ENCODE measurements at places on chromosomes 7 and 10. TPM values are rescaled to one million over a fixed set of nuclear protein-coding genes. Genes with fewer than 3 reads are reported as not detected.

The SMO gene
- total RNA-seq = not detected

The GPNMB gene
- total RNA-seq = not detected

The CCDC172 gene
- total RNA-seq = not detected

The IQCE gene
- 13.7 TPM for total RNA-seq

The FRMPD2 gene
- total RNA-seq = not detected

The HMX2 gene
- total RNA-seq = not detected

The INHBA gene
- total RNA-seq = 0.12 TPM

The CTAGE8 gene
- total RNA-seq = 1.6 TPM

The SCD gene
- 245 TPM for total RNA-seq

The GRK5 gene
- 31.5 TPM for total RNA-seq

The FAM237B gene
- total RNA-seq = not detected

The RNF32 gene
- total RNA-seq = 0.73 TPM

The ABCB4 gene
- not detected for total RNA-seq

The C10orf105 gene
- 0.50 TPM for total RNA-seq

The CYP2C18 gene
- total RNA-seq = not detected

The ASB10 gene
- not detected for total RNA-seq

The AS3MT gene
- total RNA-seq = 0.58 TPM

The GFRA1 gene
- total RNA-seq = not detected

The GIMAP4 gene
- 354 TPM for total RNA-seq

The NCF1 gene
- total RNA-seq = 5.2 TPM

The SPAM1 gene
- not detected for total RNA-seq

The MOGAT3 gene
- not detected for total RNA-seq

The IGF2BP3 gene
- 0.50 TPM for total RNA-seq

The PYROXD2 gene
- total RNA-seq = 16.2 TPM

The FKBP6 gene
- not detected for total RNA-seq

The CLRN3 gene
- not detected for total RNA-seq

The FGFBP3 gene
- total RNA-seq = 1.6 TPM

The VSTM2A gene
- total RNA-seq = not detected

The XRCC2 gene
- 8.2 TPM for total RNA-seq

The HKDC1 gene
- total RNA-seq = 9.6 TPM

The MAPK8 gene
- total RNA-seq = 31.9 TPM

The AKR1C4 gene
- total RNA-seq = not detected

The AKR1C1 gene
- total RNA-seq = 0.63 TPM

The PSAP gene
- 166 TPM for total RNA-seq

The CNNM1 gene
- total RNA-seq = 1.0 TPM

The WNT8B gene
- 0.38 TPM for total RNA-seq

The CPA2 gene
- not detected for total RNA-seq

The KIAA1549 gene
- 0.41 TPM for total RNA-seq

The PKD1L1 gene
- 0.10 TPM for total RNA-seq

The PAPOLB gene
- total RNA-seq = not detected

The ADAM12 gene
- not detected for total RNA-seq

The AGAP6 gene
- 16.3 TPM for total RNA-seq

The LRRD1 gene
- total RNA-seq = not detected

The GHRHR gene
- total RNA-seq = not detected

The PPP1R9A gene
- not detected for total RNA-seq

The IL2RA gene
- 211 TPM for total RNA-seq

The AGAP5 gene
- total RNA-seq = 10.9 TPM
